ENCODE measurements at places on chromosomes 5 and 9.

DNA sequence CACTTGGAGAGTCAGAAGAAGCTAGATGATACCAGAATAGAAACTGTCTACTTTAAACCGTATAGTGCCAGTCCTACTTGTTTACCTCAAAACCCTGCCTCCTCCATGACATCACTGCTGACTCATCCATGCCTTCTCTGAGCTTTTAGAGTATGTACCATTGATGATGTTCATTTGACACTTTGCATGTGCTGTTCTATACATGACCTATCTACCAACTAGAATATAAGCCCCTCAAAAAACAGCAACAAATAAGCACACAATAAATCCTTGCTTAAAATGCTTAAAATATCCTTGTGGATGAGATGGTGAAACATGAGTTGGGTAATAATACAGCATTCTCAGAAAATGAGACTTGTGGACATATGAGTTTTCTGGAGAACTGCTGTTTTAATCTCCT lies 2.6 kb downstream of the CTNNAL1 start:
- peak; percentile 39 for DNase-seq

- DNase-seq = no peak
Measured at GRCh38 chr9:113446323-113446740, 17.2 kb upstream of the RGS3 start.

DNA sequence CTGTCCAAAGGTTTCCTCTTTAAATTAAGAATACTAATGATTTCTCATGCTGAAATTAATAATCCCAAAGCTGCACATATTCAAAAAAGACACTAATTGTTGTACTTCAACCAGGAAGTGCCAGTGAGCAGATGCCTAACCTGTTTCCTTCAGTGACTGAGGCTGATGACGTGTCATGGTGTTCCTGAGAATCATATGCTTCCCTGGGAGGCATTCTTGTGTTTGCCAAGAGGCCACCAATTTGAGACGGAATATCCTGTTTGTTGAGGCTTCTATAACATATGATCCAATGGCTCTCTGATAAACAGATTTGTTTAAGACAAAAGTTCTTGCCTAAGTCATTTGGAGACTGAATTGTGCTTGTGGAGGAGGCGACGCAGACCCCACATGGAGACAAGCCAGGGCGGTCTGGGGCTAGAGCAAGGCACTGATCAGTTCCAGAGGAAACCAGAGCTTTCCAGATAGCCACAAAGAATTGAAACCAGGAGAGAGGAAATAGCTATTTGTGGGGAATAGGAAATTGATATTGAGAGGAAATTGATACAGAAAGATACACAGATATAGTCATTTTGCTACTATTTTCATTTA lies 66.4 kb upstream of the ZNF608 start:
- DNase-seq = no peak

DNA sequence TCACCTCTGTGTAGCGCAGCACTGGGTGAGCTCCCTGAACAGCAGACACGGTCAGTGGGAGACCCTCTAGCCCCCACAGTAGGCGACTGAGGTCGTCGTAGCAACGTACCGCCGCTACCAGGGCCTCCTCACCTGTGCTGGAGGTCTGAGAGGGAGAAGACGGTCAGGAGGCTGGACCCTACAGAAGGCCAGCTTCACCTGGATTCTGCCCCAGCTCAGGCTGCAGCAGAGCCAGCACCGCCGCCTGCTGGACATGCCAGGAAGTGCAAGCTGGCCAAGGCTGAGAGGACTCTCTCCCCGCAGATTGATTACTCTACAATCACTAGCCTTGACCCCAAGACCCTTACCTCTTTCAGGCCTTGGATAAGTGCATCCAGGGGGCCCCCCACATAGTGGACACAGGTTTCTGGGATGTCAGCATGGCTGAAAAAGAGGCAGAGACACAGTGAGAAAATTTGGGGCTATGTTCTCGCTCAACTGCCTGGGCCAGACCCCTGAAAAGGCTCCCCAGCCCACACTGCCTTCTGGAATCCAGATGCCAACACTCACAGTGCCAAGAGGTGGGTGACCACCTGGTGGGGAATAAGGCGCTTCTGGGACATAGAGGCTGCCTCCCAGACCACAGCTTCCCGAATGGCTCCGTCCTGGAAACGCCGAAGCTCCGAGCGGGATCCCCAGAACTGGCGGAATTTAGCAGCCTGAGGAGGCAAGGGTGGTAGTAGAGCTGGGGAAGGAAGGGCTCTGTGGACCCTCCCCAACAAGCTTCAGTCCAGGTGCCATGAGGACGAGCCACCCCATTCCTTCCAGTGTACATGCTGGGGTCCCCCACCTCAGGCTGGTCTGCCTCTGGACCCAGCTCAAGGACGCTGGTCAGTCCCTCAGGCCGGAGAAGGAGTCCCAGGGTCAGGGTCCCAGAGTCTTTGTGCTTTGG lies 6.9 kb downstream of the NOL6 start:
- DNase-seq = peak; percentile 67

DNA sequence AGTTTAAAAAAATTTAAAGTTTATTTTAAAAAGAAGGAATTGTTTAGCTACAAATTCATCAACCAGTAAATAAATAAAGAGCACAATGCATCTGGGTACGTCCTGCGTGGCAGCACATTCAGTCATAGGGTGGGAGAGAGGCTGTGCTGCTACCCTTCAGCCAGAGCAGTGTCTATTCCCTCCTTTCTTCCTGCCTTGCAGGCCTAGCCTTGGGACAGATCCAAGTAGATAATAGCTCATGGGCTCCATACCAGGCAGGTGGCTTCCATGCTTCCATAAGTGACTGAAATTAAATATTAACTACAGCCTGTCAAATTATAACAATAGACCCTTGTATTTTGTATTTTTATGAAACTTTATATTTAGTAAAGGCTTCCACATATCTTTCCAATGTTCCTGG lies 408.3 kb upstream of the RGMB start:
- DNase-seq = no peak

GRCh38 chr5:38997591-38997990 lies 76.6 kb downstream of the RICTOR start:
- DNase-seq = no peak

- DNase-seq = no peak
Measured at GRCh38 chr9:1460143-1460769, 410.1 kb downstream of the DMRT2 start.

- no peak for DNase-seq
Measured at GRCh38 chr5:106880656-106881055, 790.1 kb downstream of the EFNA5 start.

DNA sequence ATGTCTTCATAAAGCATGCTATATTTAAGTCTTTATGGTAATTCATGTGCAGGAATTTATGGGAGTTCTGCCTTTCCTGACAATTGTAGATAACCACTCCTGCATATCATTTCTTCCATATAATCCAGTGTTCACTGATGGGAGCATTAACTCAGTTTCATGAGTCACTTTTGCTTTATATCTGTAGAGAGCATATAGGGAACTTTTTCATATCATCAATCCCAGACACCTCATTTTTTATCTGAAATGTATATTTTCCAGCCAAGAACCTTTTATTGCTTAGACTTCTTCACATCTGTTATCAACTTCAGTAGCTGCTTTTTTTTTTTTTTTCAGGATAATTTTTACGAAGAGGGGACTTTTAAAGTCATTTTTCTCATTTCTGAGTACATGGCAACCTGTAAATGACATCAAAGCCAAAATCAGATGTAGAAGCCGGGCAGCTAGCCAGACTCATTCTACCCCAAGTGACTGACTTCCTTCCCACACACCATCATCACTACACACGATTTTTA lies 41.1 kb downstream of the NFX1 start:
- DNase-seq = no peak

- DNase-seq = no peak
Measured at GRCh38 chr5:79834098-79834753, 144.6 kb downstream of the CMYA5 start.

GRCh38 chr5:14490309-14490711 lies 91.3 kb upstream of the OTULINL start:
- no peak for DNase-seq

DNA sequence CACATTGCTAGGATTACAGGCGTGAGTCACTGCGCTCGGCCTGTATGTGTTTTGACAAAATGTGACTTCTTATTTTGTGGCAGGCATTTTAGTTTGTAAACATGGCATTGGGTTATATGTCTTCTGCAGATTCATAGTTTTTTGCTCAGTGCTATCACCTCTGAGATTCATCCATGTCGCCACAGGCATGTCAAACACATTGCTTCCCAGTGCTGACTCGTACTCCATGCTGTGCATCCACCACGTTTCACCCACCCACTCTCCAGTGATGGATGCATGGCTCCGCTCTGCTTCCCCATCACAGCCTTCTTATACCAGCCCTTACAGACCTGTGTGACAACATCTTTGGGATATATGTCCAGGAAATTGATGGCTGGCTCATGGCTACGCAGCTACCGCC lies 158.8 kb downstream of the GAS1 start:
- DNase-seq = no peak

GRCh38 chr5:110203661-110204060 lies 513.9 kb downstream of the MAN2A1 start:
- no peak for DNase-seq

- no peak for DNase-seq
Measured at GRCh38 chr5:13591621-13592020, 352.9 kb downstream of the DNAH5 start.

DNA sequence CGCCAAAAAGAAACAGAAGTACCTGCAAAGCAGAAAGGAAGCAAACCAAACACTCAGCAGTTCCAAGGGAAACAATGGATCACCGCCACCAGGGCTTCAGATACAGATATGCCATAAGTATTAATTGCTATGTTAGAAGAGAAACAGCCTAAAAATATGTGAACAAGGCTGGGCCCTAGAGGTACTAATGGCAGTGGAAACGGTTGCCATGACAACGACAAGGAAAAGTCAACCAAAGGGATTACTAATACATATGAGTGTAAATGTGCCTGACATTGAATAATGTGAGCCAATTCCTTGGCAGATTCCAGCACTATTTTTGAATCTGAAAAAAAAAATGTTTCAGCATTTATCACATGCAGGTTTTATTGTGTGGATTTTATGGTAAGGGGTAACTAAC lies 75.0 kb downstream of the CAVIN4 start:
- DNase-seq = no peak

GRCh38 chr5:112534611-112535255 lies 115.7 kb upstream of the EPB41L4A start:
- DNase-seq = no peak

DNA sequence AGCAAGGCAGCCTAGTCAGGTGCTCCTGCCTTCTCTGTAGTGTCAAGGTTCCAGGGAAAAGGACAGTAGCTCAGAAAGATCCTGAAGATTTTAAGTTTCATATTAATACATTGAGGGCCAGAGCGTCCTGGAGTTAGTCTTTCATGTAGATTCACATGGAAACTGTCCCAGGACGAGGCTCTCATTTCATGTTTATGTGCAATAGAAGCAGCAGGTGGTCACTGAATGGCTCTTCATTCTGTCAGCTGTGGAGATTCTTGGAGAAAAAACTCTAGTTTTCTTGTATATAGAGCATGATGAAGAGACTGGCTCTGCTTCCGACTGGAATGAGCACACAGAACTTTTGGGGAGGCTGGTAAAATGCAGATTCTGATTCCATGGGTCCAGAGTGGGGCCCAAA lies 54.3 kb downstream of the MEGF10 start:
- DNase-seq = no peak

GRCh38 chr5:139877129-139877597 lies 81.6 kb downstream of the PSD2 start:
- DNase-seq = no peak

GRCh38 chr9:82721593-82721992 lies 341.3 kb downstream of the RASEF start:
- no peak for DNase-seq

GRCh38 chr5:152089644-152090043 lies 165.0 kb upstream of the GLRA1 start:
- no peak for DNase-seq

DNA sequence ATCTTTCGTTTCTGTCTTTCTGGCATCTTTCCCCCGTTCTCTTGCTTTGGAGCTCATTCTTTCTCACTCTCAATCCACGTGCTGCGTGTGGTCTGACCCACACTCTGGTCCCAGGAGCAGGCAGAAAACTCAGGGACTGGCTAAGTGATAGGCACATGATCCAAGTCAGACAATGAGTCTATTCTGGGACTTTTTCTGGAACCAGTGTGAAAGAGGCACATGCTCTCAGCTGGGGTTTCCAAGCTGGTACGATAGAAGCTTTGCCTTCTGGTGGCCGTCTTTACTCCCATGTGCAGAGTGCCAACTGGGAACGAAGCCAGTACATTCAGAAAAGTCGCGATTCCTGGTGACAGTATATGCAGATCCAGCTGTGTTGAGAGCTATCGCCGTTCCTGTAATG lies 94.4 kb downstream of the PDZD2 start:
- DNase-seq = no peak

DNA sequence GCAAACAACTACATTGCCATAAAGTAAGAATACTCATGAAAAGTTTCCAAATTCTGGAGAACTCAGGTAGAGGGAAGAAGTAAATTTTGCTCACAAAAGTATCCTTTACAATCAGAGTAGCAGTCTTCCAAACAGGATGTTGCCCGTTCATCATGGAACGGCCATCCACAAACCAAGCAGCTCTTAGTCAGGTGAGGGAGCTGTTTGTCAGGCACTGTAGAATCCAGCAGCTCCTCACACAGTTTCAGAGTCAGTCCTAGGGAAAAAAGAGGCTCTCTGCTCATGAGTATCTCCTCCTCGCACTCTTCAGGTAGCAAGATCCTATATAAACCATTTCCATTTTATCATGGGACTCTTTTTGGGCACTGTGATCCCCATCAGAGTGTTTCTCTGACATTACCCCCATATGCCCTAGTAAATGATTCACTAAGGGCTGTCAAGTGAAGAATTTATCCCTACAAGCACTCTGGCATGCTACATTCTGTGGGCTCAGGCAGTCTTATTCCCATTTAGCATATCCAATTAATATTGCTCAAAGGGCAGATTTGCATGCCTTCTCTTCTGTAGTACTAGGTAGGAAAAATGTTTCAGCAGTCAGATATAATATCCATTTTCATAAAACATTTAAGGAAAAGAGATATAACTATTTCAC lies 97.9 kb downstream of the WDR41 start:
- no peak for DNase-seq

- no peak for DNase-seq
Measured at GRCh38 chr5:6342689-6343315, 35.5 kb downstream of the MED10 start.

- no peak for DNase-seq
Measured at GRCh38 chr5:123987956-123988355, 476.0 kb downstream of the CSNK1G3 start.

- DNase-seq = no peak
Measured at GRCh38 chr5:80146046-80146445, 109.8 kb downstream of the SERINC5 start.

DNA sequence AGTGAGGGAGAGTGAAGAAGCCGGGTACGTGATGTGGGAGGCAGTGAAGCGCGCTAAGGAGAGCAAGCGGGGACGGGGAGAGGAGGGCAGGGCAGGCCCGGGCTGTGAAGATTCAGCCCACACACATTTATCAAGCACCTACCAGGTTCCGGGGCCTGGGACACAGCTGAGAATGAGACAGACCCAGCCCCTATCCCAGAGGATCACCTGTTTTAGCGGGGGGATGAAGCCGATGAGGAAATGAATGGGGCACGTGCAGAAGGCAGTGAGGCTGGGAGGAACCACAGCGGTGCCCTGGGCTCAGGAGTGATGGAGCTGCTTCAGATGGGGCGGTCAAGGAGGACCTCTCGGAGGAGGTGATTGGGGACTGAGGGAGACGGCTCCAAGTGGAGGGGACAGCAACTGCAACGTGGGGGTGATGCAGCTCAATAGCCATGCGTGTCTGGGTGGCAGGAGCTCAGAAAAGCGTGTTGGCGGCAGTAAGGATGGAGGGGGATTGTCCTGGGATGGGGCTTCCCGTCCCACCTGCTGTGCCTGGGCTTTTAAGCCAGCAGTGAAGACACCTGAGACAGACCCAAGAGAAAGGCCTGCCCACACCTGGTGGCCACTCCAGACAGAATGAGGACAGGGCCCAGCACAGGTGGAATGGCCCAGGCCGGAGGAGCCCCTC lies 77.5 kb upstream of the UNC5A start:
- DNase-seq = no peak

Data from activated T-cell treated with anti-CD3 and anti-CD28 coated beads for 48 hours (primary cell).